Posterior vena cava (tissue), 2 donors: ENCODE measurements at places on chromosomes 16 and 17. TPM values are rescaled to one million over a fixed set of nuclear protein-coding genes. Genes with fewer than 3 reads are reported as not detected.

The CCL17 gene
- total RNA-seq = not detected

DNA sequence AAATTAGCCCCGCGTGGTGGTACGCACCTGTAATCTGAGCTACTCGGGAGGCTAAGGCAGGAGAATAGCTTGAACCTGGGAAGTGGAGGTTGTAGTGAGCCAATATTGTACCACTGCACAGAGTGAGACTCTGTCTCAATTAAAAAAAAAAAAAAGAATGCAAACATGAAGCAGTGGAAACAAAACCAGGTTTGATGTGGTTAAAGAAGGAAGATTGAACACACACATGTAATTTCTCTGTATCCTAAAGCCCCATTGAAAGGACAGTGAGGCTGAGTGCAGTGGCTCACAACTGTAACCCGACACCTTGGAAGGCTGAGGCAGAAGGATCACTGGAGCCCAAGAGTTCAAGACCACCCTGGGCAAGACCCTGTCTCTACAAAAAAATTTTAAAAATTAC lies 26.5 kb upstream of the SBK1 start:
- no peak for DNase-seq

DNA sequence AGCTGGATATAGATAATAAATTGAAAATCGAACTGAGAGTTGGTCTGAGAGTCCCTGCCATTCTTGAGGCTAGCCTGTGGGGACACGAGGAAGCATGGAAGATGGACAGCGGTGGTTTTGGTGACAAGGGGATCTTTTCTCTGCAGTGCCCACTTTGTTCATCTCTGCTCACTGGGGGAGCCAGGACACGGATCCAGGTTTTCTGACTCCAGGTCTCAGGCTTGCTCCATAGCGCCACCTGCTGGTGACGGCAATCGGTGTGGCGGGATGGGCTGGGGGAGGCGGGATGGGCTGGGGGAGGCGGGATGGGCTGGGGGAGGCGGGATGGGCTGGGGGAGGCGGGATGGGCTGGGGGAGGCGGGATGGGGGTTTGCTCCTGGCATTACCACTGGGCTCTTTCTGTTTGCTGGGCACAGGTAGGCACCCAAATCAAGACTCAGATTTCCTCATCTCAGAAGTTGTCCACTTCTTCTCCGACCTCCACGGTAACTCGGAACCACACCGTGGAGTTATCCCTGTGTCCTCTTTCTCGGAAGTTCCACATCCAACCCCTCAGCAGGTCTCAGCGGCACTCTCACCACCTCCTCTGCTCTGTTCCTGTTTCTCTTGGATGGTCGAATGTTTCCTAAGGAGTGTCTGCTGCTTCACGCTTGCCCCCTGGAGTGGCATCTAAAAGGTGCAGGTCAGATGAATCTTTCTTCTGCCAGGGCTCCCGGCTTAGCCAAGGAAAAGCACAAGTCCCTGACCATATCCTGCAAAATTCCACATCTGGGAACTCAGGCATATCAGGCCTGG lies 142.4 kb downstream of the CYLD start:
- DNase-seq = no peak

GRCh38 chr16:53131050-53131362 lies 76.2 kb downstream of the CHD9 start:
- DNase-seq = no peak

GRCh38 chr17:73156887-73157520 lies 7.8 kb upstream of the SSTR2 start:
- no peak for DNase-seq

GRCh38 chr17:78026381-78026780 lies 67.9 kb downstream of the TNRC6C start:
- no peak for DNase-seq

GRCh38 chr17:1000597-1001461 lies 3.9 kb downstream of the TIMM22 start:
- DNase-seq = no peak
